ENCODE measurements at places on chromosomes 11 and 22.

DNA sequence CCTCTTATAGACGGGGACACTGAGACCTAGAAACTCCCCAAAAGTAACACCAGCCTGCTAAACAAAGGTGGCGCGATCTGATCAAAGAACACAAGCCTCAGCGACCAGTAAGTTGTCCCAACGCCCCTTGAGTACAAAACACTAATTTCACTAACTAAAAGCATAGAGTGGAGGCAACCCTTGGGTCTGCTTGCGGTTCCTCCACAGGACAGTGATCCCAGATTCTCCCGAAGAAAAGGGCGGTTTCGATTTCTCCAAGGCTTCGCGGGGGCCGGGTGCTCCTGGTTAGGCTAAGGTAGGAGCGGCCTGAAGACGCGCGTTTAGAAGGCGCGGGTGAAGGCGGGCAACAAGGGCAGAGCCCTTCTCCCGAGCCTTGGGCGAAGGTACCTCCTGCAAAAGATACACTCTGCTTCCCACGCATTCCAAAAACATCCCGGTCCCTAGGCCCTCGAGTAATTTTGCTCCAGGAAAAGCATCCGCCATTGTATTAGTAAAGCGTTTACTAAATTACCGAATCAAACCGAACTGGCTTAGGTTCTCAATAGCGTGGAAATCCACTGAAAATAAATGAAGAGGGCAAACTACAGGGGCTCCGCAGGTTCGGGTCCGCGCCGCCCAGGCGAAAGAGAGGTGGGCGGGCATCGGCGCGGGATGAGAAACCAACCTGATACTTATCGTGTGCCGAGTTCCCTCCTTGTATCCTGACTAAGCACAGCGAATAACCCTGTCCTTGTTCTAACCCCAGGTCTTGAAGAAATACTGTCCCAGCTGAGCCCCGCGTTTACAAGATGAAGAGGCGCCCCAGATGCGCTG lies 2.0 kb downstream of the WT1 start:
- no peak for DNase-seq

DNA sequence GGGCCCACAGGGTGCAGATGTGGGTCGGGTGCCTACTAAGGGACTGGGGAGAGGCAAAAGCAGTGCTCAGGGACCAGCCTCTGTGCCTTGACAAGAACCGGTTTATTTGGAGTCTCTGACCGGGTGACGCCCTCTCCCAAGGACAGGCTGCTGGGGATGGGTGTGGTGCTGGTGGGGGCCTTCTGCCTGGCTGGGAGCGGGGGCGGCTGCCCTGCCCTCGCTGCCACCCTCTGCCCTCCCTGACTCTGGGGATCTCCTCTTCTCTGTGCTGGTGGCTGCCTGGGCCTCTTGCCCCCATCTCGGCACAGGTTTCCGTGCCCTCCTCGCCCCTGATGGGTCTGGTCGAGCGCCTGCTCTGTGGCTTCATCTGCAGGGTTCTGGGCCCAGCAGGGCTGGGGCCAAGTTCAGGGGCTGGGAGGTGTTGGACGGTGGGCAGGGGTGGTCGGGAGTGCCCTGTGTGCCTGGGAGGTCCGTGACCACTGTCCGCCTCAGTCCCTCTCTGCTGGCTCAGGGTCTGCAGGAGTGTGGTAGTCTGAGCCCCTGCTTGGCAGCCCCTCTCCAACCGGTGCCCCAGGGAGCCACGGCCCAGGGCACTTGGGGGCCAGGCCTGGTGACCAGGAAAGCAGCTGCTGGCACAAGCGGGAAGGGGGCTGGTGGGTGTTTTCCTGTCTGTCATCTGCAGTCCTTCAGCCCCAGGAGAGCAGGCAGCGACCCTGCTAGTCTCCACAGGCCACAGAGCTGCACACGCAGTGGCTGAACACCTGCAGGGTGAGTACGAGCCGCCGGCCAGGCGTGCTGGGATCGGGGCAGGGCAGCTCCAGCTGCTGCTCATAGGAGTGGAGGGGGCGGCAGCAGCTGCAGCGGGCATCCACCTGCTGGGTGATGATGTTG lies 23.5 kb downstream of the MUC6 start:
- DNase-seq, result no peak

DNA sequence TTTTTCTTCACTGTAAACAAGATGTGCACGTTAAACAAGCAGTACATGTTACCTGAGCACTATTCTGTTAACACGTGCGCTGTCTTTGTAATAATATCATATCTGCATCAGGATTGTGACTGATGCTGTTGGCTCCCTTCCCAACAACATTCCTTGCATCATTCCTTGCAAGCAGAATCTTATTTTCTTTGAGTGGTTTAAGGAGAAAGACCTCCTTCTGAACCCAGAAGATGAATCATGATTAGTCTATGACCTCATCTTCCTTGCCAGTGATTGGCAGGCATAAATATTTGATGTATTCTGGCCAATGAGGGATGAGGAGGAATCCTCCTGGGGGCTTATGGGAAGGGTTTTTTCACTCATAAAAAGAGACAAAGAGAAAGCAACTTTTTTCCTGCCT lies 46.2 kb downstream of the C11orf71 start:
- peak; percentile 63 for DNase-seq

- no peak for DNase-seq
Measured at GRCh38 chr11:110243791-110244190, 52.6 kb downstream of the RDX start.

- DNase-seq, result no peak
Measured at GRCh38 chr11:7964261-7964660, 986 bp downstream of the NLRP10 start.

DNA sequence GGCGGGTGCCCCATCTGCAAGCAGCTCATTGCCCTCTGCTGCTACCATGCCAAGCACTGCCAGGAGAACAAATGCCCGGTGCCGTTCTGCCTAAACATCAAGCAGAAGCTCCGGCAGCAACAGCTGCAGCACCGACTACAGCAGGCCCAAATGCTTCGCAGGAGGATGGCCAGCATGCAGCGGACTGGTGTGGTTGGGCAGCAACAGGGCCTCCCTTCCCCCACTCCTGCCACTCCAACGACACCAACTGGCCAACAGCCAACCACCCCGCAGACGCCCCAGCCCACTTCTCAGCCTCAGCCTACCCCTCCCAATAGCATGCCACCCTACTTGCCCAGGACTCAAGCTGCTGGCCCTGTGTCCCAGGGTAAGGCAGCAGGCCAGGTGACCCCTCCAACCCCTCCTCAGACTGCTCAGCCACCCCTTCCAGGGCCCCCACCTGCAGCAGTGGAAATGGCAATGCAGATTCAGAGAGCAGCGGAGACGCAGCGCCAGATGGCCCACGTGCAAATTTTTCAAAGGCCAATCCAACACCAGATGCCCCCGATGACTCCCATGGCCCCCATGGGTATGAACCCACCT lies 28.0 kb upstream of the L3MBTL2 start:
- DNase-seq, result no peak

DNA sequence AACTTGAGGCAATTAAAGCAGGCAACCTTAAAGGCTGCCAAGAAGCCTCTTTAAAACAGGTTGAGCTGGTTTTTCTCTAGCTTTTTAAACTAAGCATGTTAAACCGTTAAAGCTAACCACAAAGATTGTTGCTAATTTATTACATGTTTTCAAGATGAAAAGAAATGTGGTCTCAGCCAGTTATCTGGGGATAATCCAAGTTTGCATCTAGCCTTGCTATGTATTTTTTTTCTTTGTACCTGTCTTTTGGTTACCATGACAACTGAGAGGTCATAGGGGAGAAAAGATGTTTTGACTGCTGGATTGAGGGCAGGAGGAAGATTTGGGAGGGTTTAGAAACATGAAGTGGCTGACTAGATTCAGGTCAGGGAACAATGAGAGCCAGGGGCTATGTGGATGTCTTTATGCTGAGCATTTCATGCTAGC lies 19.2 kb upstream of the PGM2L1 start:
- no peak for DNase-seq

DNA sequence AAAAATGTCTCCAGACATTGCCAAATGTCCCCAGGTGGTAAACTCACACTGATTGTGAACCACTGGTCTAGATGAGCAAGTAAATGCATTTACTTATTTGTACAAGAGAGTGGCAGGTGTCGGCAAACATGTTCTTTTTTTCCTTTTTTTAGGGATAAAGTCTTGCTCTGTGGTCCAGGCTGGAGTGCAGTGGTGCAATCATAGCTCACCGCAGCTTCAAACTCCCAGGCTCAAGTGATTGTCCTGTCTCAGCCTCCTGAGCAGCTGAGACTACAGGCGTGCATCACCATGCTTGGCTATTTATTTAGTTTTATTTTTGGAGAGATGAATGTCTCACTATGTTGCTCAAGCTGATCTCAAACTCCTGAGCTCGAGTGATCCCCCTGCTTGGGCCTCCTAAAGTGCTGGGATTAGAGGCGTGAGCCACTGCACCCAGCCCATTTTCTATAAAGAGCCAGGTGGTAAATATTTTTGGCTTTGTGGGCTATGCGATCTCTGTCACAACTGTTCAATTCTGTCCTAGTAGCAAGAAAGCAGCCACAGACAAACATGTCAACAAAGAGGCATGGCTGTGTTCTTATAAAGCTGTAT lies 1.4 kb downstream of the VPREB1 start:
- DNase-seq, result no peak

DNA sequence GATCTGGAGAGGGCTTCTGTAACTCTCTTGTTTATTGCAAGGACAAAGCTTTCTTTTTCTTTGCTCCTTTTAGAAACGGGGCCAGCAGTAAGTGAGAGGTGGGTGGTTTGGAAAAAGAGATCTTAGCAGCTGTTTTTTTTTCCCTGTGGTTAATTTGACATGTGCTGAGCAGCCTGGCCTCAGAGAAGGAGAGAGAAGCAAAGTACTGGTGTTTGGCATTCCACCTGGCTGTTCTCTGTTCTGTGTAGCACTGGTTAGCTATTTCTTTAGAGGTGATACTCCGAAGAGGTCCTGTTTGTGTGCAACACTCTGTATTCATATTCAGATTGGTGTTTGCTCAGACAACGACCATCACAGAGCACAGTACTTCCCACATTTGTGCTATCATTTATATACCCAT lies 80.8 kb upstream of the SORL1-AS1 start:
- no peak for DNase-seq

DNA sequence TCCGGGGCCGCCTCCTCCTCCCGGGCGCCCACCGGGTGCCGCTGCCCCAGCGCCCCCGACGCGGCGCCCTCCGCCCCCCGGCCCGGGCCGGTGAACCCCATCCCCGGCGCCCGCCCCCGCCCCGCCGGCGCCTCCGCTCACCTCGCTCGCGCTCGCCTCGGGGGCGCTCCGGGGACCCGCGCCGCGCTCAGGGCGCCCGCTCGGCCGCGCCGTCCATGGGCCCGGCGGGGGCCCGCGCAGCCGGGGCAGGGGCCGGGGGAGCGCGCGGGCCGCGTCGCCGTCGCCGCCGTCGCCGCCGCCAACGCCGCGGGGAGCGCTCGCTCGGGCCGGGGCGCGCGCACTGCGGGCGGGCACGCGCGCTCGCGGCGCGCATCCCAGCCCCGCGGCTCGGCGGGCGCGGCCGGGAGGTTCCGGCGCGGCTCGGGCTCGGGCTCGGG lies 293 bp downstream of the DUSP8 start:
- no peak for DNase-seq

DNA sequence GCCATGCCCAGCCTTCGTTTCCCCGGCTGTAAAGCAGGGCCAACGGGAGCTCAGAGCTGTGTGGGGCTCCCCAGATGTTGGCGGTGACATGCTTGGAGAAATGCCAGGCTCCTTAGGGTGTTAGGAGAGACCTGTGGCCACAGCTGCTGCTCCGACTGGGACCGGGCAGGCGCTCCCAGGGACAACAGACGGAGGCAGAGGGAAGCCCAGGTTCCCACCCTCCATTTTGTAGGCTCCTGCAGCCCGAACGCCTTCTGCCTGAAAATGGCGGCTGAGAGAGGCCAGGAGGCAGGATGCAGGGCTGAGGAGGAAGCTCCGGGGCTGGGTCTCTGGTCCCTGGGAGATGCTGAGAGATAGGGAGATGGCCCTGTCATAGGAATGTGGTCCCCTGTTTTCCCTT lies 10.0 kb downstream of the CD6 start:
- no peak for DNase-seq

GRCh38 chr11:581752-582151 lies 5.5 kb downstream of the PHRF1 start:
- DNase-seq, result no peak

DNA sequence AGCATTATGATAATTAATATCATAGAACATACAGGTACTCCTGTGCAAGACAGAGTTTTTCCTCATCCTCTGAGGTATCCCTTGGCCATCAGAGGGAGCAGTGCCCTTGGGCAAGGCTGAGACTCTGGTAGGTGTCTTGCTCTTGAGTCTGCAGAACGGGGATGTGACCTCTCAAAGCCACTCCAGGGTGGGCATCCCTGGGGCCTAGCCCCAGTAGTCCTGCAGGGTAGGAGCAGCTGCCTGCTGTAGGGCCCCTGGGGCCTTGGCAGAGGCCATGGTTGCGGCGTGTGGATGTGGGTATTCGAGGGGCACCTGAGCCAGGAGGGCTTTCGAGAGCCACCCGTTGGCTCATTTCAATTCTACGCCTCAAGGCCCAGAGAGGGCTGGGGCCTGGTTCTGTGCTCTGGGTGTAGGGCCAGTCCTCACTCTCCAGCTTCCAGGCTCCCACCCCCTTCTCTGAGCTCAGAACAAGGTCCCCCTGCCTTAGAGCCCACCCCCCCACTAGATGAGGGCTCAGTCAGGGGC lies 7.7 kb upstream of the OMP start:
- no peak for DNase-seq

DNA sequence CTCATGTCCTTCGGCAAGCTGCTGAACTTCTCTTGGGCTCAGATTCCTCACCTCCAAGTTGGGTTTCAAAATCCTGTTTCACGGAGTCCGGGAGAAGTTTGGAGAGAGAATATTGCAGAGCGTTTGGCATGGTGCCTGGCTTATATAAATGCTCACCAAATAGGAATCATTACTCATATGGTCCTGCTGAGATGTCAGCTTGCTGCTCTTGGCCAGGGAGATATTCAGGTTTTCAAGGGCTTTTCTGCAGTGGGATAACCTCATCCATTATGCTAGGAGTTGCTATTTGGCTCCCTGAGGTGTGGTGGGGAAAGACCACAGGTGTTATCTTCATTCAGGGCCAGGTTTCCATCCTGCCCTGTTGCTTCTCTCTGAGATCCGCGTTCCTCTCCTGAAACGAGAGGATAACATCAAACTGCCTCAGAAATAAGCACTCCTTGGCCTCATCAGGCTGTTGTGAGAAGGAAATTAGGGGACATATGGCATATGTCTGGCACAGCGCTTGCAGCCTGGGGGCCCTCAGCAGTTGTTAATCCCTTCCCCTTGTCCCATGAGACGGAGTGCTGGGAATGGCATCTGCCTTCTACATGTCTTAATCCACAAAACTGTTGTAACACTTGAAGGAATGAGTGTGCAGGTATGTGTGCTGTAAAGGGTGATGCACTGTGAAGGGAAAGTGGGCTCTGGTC lies 29.9 kb upstream of the ACER3 start:
- DNase-seq, result peak; percentile 39

GRCh38 chr22:34975721-34976120 lies 90.2 kb upstream of the ISX start:
- no peak for DNase-seq

GRCh38 chr22:49934891-49935557 lies 16.6 kb downstream of the CRELD2 start:
- DNase-seq, result no peak

DNA sequence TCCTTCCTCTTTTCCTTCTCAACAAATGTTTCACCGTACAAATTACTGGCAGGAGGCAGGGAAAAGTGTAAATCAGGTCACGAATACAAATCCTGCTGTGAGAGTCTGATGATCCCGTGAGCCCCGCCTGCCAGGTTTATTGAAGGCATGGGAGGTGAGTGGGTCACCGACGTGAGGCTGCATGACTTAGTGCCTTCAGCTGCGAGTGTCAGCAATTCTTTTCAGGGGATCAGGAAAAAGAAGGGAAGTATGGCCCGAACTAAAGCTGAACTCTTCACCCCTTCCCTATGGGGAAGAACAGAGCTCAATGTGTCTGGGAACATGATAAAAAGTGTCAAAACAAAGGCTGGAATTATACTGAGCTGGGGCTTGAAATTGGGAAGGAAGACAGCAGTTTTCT lies 166.2 kb downstream of the OPCML start:
- no peak for DNase-seq

GRCh38 chr22:39685336-39686177 lies 115.0 kb downstream of the CACNA1I start:
- no peak for DNase-seq
